Kidney glomerular epithelial cell (primary cell): ENCODE measurements at places on chromosomes 3 and 15.

DNA sequence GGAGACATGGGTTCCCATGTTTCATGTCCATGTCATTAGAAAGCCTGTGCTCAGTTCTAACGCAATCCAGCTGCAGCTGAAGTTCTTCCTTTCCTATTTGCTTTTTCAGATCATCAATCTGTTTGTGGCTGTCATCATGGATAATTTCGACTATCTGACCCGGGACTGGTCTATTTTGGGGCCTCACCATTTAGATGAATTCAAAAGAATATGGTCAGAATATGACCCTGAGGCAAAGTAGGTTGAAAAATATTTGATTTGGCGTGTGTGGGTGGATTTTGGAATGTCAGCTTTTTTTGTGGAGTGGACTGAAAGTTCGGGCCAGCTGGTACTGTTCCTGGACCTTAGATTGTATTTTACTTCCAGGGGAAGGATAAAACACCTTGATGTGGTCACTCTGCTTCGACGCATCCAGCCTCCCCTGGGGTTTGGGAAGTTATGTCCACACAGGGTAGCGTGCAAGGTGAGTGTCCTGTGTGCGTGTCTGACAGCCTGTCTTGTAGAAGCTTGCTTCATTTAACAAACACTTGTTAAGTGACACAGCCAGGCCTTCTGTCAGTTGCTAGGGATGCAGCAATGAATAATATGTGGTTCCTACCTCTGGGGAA is 69.6 kb downstream of the CHDH start:
- no peak for DNase-seq

- no peak for DNase-seq
These were observed 165.2 kb upstream of the THBS1 start for GRCh38 chr15:39415634-39416033.

- DNase-seq, result no peak
These were observed 58.0 kb upstream of the TEX9 start for GRCh38 chr15:56307180-56307579.

GRCh38 chr3:73036694-73037591 is 24.5 kb upstream of the EBLN2 start:
- DNase-seq, result peak; percentile 29

- DNase-seq, result no peak
These were observed 49.0 kb downstream of the DUT start for GRCh38 chr15:48380198-48380597.

DNA sequence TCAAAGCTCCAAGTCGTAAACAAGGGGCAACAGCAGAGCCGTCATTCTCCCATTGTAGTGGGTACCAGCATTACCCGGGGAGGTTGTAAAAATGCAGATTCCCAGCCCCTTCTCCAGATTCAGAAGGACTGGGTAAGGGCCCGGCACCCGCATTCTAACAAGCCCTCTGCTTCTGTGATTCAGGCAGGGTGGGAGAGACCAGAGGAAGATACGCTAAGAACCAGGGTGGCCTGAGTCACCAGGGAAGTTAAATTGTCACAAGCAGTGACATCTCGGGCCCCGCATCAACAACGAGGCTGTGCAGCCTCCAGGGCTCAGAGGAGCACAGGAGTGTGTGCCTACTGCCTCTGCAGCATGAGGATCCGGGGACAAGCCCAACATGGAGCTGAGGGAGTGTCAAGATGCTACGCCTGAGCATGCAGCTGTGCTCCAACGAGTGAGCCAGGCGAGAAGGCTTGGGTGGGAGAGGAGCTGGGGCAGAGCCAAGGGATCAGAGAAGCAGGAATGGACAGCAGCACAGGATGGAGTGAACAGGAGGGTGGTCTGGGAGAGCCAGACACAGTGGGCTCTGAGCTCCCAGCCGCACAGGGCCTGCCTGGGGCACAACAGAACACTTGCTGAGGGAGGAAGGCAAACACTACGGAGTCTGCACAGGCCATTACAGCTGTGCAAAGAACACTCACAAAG is 68.5 kb downstream of the CPN2 start:
- DNase-seq, result no peak

DNA sequence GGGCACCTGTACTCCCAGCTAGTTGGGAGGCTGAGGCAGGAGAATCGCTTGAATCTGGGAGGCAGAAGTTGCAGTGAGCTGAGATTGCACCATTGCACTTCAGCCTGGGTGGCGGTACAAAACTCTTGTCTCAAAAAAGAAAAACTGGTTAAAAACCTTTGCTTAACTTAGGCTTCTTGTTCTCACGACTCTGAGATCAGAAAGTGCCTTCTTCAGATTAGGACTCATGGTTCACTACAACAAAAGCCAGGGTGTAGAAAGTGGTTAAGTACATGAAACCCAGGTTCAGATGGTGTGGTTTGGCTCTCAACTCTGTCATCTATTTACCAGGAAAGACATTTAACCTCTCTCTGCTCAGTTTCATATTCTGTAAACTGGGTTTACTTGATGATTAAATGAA is 168.4 kb downstream of the TUSC7 start:
- DNase-seq, result no peak

DNA sequence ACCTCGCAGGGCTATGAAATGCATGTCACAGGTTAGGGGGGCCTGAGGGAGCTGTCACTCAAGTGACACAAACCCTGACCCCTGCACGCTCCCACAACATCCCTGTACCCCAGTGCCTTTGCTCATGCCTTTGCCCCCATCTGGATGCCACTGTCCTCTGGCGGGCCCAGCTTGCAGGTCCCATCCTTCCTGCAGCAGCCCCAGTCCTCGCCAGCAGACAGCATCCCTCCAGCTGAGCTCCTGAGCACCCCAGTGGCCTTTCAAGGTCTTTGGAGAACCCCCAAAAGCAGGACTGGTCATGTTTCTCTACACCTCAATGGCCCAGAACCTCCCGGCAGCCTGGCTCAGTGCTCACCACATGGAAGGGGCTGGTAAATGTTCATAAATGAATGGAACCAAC is 170.4 kb downstream of the ADAMTS17 start:
- no peak for DNase-seq

- DNase-seq, result no peak
These were observed 72.3 kb downstream of the CORO2B start for GRCh38 chr15:68650901-68651709.
